ENCODE measurements at places on chromosomes 12 and 14.

DNA sequence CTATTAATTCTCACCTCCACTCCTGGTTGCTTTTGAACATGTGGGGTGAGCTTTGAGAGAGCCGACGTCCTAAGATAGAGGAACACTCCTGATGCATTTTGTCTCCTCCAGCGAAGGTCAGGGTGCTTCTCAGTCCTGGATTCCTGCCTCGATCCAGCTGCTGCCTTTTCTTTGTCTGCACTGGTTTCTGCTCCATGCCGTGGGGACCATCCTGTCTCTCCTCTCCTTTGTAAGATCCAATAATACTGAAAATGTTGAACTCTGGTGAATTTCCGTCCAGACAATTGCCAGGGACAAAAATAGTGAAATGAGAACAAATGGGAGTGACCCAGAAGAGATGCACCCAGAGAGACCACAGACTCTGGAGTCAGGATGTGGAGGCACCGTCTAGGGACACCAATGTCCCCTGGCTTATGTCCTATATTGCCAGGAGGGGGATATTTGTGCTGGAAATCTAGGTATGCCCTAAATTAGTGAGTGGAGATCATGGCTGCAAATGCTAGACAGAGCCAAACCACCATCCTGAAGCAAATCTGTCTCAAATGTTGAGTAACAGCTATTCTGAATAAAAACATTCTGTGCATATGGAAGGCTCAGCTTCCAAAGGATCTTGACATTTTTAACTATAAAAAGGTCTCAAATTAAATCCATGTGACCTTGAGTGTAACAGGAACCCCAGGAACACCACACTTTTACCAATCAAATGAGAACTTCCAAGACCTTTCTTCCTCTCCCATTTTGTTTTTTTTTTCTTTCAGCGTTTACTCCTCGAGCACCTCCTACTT lies 170.9 kb downstream of the PPM1H start:
- DNase-seq: no peak

- no peak for DNase-seq
Measured at GRCh38 chr14:65303899-65304222, 108.7 kb upstream of the FUT8 start.

DNA sequence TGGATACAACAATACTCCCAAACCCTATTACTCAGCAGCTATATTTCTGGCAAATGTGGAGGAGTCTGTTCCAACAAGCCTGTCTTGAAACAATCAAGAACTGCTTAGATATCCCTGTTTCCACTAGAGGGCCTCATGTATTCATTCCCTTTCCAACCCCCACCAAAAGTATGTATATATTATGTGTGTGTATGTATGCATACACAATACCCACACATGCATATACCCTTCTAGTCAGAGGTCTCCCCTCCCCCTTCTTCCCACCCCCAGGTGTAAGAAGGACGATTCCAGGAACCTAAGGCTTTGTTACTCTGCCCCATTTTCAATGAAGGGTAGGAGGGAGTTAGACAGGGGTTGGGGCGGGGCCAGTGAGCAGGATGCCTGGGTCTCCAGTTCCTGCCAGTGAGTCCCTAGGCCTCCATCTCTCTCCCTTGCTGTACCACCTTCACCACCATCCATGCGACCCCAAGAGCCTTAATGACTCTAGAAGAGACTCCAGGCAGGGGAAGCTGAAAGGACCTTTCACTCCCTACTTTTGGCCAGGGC lies at the start of gene DGKA:
Gene DGKA, plus strand, starts transcription at position 392 of the 546 bp plus-strand sequence. CDS start 5,342 bp downstream, outside the sequence.
- peak; percentile 80 for DNase-seq

- DNase-seq: peak; percentile 37
Measured at GRCh38 chr12:52055731-52056711, 4.8 kb downstream of the NR4A1 start.

- no peak for DNase-seq
Measured at GRCh38 chr14:62110941-62111340, 348.7 kb downstream of the SNAPC1 start.

DNA sequence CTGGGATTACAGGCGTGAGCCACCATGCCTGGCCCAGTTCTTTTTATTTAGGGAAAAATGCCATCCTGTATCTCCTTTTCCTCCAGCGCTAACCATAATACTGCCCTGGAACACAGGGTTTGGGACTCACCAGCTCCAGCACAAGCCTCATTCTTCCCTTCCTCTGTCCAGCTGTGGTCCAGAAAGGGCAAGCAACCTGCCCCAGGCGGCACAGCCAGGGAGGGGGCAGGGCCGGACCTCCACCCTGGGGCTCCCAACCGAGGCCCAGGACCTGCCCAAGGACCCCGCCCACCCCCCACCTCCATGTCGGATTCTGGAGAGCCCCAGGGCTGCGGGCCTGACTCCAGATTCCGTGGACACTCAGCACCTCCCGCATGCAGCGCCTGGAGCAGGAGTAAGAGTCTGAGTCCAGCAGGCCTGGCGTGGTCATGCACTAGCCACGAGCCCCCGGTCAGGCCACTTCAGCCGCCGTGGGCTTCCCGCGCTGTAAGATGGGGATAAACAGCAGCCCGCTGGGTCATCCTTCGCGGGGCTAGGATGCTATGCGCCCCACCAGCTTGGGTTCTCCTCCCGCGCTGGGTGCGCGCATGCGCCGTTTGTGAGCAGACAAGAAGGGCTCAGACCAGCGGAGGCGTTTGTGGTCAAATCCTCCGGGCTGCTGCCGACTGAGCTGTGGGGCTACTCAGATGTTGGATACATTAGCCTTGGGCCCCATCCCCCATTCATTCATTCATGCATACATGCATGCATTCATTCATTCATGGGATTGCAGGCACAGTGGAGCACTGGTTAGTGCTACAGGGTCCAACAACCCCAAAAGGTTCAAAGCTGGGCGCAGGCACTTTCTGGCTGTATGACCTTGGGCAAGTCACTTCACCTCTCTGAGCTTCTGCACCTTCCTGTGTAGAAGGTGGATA lies 16.3 kb downstream of the TMEM119 start:
- no peak for DNase-seq

- DNase-seq: no peak
Measured at GRCh38 chr12:50778663-50779590, 15.0 kb downstream of the ATF1 start.

DNA sequence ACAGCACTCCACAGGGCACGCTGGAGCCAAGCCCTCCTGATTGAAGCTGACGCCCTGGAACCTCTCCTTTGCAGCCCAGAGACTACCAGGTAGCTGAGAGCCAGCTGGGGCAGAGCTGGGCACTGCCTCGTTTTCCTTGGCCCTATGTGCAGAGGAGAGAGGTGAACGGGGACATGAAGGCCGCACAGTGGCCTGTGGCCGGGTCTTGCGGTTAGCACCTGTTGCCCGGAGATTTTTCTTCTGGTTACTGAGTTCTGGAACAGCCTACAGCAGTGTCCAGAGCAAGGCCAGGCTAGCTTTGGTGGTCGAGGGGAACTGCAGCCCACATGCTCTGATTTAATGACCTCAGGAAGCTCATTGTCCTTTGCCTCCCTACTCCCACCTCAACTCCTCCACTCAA lies 201.3 kb upstream of the PRMT8 start:
- no peak for DNase-seq

GRCh38 chr12:28242496-28243309 lies 52.4 kb downstream of the CCDC91 start:
- no peak for DNase-seq

- no peak for DNase-seq
Measured at GRCh38 chr12:105342464-105342863, 12.0 kb downstream of the C12orf75 start.

- no peak for DNase-seq
Measured at GRCh38 chr14:31357279-31357678, 63.1 kb downstream of the HEATR5A start.

GRCh38 chr12:127240249-127240929 lies 1026.6 kb upstream of the TMEM132C start:
- DNase-seq: no peak

GRCh38 chr14:77068517-77069200 lies 29.4 kb upstream of the CIPC start:
- DNase-seq: no peak

GRCh38 chr14:100523843-100524169 lies 63.4 kb downstream of the BEGAIN start:
- DNase-seq: no peak

- no peak for DNase-seq
Measured at GRCh38 chr12:118063576-118064391, 2.8 kb upstream of the WSB2 start.

Data from CD4-positive, alpha-beta T cell treated with Interferon alpha-2 for 1 hour (primary cell).